AG08395 (cell line): ENCODE measurements at places on chromosomes 5 and 9.

GRCh38 chr5:133265720-133266526, 214.1 kb downstream of the HSPA4 start:
- peak; percentile 25 for DNase-seq

- no peak for DNase-seq
Measured at GRCh38 chr5:3023656-3024055, 272.2 kb upstream of the IRX2 start.

GRCh38 chr5:142971303-142972013, 201.3 kb downstream of the ARHGAP26 start:
- no peak for DNase-seq

- DNase-seq, result no peak
Measured at GRCh38 chr9:124217836-124218437, 39.8 kb upstream of the NEK6 start.

- peak; percentile 48 for DNase-seq
Measured at GRCh38 chr5:151451626-151452520, 4.5 kb downstream of the SLC36A1 start.

DNA sequence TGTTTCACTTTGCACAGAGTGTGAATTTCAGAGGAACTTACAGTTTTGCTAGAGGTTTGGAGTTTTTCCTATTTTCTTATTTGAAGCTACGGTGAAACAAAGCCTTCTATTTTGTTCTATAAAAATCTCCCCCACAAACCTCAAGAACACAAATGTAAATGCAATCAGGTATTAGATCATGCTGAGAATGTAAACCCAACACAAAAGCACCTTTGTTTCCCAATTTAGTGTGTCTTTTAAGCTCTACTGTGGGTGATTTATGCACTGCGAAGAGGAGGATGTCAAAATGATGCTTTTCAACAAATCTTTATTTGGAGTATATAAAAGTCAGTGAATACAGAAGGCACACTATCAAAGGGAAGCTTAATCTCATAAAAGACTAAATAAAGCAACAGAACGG, 4.3 kb upstream of the DRD1 start:
- no peak for DNase-seq

DNA sequence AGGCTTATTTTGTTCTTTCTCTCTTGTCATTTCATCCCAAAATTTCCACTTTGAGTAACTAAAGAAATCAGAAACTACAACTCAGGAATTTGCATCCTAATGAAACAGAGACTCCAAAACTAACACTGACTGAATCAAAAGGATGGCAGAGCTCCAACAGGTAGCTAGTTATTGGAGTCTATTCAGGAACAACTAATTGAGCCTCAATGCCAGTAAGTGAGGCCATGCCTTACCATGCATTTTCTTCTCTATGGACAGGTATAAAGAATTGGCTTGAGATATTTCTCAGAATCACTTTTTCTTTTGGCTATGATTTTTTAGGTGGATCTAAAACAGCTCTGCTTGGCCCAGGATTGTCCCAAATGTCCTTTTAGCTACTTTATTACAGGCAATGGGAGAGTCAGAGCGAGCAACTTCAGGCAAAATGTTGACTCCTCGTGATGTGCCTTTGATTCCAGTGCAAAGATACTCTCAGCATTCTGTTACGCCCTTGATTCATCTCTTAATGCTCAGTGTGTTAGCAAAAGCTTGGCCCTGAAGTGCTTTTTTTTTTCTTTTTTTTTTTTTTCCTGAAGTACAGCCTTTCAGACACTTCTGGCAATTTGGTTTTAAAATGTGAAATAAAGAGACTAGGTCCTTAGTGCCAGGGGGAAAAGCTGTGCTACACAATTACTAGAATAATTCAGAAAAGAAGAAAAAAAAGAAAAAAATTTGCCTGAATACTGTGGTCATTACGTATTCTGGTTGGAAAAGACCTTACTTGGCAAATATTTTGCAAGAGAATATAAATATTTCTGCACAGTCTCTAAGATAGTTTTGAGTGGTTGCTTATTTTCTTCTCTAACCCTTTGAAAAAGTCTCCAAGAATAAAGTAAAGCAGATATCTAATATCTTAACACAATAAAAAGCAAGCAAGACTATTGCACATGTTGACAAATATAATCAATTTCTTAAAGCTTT, 423.7 kb downstream of the ANXA1 start:
- DNase-seq, result no peak

GRCh38 chr5:5497152-5497788, 74.8 kb downstream of the ICE1 start:
- DNase-seq, result peak; percentile 80

DNA sequence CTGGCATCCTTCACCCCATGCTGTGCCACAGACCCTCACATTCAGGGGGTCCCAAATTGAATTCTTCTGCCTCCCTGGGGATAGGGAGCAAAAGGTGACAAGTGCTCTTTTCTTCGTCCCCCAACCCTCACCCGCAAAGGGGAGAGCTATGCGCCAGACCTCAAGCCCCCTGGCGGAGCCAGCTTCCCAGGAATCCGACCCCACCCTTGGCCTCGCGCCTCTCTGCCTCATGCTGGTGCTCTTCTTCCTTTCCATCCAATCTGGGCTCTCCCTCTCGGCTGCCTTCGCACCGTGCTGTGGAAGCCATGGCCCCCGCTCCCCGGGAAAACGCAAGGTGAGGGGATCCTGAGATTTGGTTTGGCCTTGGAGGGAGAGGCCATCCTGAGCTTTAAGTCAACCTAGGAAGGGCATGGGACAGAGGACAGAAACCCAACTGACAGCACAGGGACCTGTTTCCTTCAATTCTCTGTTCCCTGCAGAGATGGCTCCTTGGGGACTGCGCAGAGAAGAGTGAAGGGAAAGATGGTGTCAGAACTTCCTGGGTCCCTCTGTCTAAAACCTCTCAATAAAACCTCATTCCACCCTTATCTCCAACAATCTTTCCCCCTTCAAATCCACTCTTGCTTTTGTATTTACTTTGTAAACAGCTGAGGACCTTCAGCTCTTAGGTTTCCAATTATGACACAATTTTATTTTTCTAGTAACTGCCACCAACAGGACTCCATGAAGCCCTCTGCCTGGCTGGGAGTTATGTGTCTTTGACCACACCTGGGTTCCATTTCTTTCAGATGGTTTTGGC, 36.3 kb upstream of the CRB2 start:
- no peak for DNase-seq

DNA sequence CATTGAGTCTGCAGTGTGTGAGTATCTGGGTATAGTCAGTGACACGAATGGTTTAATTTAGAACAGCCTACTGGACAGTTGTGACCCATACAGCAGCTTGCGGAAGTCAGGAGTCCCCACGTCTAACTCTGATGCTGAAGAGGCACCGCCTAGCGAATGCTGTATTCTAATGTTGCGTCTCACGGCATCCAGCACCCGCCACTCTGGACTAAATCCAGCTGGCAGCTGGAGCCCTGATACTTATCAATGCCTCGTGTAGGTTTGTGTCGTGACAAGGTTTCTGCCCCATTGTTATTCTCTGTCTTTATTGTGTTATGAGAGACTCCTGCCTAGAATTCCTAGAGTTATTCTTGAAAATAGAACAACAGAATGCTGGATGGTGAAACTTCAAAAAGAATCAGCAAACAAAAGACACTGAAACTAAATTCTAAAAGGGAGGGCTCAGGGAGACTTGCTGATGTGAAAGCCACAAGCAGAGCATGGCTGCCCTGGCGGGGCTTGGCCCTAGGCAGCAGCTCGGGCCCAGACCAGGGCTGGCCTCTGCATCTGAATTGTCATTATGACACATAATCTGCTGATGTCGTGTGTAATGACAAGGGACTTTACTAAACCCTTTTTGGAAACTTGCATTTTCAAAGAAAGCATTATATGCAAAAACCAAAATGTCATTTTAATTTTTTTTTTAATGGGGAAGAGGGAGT, 123.5 kb upstream of the ICE1 start:
- DNase-seq, result no peak

DNA sequence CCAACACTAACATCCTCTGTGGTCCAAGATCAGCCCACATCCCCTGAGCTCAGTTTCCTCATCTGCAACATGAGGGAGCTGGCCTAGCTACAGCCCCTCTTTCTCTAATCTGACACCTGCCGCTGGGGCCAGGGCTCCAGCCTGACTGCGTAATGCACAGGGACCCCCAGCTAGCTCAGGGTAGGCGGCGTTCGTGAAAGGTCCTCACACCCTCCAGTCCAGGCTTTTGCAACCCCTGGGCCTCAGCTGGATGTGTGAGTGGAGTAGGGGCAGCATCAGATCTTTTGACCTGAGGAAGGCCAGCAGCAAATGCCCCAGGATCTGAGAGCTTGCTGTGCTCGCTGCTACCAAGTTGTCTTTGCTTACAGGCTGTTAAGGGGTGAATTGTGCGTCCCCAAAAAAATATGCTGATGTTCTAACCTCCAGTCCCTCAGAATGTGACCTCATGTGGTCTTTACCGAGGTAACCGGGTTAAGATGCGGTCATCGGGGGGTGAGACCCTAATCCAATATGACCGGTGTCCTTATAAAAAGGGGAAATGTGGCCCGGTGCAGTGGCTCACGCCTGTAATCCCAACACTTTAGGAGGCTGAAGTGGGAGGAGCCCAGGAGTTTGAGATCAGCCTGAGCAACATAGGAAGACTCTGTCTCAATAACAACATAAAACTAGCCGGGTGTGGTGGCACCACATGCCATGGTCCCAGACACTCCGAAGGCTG, 47.8 kb downstream of the PLPP7 start:
- DNase-seq, result no peak

GRCh38 chr9:109289931-109290330, 30.9 kb downstream of the EPB41L4B start:
- DNase-seq, result no peak

DNA sequence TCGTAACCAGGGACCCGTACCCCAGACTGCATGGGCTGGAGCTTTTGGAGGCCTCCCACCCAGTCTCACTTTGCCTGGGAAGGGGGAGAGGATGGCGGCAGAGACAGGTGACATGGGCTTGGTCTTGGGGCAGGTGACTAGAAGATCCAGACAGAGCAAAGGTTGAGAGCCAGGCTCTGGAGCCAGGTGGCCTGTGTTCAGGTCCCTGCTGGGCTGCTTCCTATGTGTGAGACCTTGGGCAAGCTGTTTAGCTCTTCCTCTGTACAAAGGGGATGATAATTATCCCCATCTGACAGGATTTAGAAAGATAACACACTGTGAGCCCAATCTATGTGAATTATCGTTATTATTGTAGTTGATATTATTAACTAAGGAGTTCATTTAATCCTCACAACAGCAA, 16.1 kb upstream of the NDST1 start:
- no peak for DNase-seq

- DNase-seq, result no peak
Measured at GRCh38 chr5:55108661-55109060, 6.2 kb downstream of the GZMA start.

GRCh38 chr5:5687113-5687512, 264.6 kb downstream of the ICE1 start:
- DNase-seq, result no peak

- peak; percentile 86 for DNase-seq
Measured at GRCh38 chr9:4301971-4302427, 2.1 kb upstream of the GLIS3 start.

DNA sequence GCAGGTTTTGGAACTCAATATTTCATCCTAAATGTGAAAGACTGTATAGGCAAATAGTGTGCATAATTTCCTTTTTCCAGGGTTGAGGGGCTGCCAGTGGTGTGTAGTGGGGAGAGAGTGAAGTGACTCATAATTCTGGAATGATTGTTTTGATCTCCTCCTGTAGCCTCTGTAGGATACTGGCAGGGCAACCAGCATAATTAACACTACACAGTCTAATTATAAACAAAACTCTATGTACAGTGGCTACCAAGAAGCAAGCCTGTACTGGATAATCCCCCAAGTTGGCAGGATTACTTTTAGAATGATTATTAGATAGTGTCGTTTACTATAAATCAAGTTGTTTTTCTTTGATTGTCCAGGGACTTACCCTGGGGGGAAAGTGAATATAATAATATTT, 32.2 kb downstream of the LNPEP start:
- DNase-seq, result peak; percentile 64

- no peak for DNase-seq
Measured at GRCh38 chr5:80701597-80701996, 46.8 kb upstream of the DHFR start.

DNA sequence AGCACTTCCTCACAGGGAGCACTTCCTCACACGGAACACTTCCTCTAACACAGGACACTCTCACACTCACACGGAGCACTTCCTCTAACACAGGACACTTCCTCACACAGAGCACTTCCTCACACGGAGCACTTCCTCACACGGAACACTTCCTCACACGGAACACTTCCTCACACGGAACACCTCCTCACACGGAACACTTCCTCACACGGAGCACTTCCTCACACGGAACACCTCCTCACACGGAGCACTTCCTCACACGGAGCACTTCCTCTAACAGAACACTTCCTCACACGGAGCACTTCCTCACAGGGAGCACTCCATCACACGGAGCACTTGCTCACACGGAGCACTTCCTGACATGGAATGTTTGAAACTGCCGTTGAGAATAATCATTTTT, 13.4 kb downstream of the POMT1 start:
- DNase-seq, result no peak

GRCh38 chr5:67147760-67148159, 48.8 kb downstream of the CD180 start:
- DNase-seq, result no peak

- DNase-seq, result no peak
Measured at GRCh38 chr9:137130176-137130755, 8.7 kb upstream of the GRIN1 start.

GRCh38 chr5:62780230-62780629, 201.6 kb downstream of the LRRC70 start:
- DNase-seq, result no peak

DNA sequence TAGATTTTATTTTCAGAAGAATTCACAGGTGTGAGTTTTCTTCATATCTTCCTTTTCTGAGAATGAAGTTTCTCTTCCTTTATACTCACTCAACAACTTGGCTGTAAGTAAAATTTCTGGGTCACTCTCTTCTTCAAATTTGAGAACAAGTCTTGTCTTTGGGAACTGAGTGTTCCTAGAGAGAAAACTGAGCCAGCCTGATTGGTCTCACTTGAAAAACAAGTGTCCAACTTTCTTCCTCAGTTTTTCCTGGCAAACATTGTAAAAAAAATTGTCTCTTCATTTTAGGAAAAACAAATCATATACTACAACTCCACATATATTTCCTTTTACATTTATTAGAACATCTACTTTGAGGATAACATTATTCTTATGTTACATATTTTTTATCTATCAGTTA, 156.1 kb upstream of the GHR start:
- no peak for DNase-seq

DNA sequence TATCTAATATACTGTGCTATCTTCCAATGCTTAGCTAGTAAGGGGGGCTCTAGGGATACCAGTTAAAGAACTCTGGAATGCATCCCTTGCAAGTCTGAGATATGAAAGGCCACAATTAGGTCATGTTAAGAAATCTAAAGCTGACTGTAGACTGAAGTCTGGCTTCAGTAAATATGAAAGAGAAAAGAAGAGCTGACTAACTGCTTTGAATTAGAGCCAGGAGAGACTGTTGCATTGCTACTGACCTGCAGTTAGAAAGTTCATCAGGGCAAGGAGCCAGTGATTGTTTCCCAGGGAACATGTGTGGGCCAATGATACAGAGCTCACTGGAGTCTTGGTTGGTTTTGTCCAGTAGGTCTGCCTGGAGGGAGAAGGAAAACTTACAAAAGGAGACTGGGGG, 472.1 kb upstream of the TNC start:
- peak; percentile 88 for DNase-seq

GRCh38 chr5:153900703-153901395, 137.9 kb downstream of the FAM114A2 start:
- peak; percentile 87 for DNase-seq
